Sigmoid colon (tissue), 7 donors: ENCODE measurements at places on chromosomes 6 and 20.

DNA sequence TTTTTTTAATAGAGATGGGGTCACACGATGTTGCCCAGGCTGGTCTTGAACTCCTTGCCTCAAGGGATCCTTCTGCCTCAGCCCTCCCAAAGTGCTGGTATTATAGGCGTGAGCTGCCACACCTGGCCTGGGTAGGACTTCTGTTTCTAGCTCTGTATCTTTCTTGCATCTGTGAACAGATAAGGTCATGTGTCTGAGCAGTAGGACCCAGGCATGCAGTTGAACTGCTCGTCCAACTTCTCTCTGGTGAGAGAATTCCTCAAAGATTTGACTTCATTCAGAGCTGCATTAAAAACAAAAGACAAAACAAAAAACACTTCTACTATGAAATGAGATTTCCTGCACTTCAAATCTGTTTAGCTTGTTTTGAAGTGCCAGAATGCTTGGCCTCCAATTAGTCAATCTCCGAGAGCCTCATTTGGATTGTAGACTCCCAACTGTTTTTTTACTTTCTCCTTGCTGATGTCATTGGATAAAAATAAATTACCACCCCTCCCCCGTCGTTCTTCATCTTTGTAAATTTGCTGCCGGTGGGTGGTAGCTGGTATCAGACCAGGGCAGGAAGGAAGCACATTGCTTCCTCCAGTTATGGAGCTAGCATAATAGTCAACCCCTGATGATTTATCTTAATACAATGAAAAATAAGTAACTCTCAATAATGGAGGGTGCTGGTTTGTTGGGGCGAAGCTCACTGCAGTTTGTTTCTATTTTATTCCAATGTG, 17.6 kb downstream of the CD109 start:
- no peak for DNase-seq

- DNase-seq: no peak
Measured at GRCh38 chr20:26216025-26216424, 519.4 kb upstream of the ZNF337 start.

DNA sequence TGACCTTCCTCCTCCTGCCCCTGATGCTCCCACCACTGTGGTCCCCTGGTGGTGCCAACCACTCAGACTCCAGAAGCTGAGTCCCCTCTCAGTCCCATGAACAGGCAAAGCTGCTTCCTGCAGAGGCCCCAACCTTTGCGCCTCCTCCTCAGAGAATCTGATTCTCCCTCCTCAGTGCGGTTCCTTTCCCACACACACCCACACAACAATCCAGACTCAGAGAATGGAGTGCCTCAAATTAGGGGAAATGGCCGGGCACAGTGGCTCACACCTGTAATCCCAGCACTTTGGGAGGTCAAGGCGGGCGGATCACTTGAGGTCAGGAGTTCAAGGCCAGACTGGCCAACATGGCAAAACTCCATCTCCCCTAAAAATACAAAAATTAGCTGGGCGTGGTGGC, 23.0 kb downstream of the RIPOR3 start:
- no peak for DNase-seq

DNA sequence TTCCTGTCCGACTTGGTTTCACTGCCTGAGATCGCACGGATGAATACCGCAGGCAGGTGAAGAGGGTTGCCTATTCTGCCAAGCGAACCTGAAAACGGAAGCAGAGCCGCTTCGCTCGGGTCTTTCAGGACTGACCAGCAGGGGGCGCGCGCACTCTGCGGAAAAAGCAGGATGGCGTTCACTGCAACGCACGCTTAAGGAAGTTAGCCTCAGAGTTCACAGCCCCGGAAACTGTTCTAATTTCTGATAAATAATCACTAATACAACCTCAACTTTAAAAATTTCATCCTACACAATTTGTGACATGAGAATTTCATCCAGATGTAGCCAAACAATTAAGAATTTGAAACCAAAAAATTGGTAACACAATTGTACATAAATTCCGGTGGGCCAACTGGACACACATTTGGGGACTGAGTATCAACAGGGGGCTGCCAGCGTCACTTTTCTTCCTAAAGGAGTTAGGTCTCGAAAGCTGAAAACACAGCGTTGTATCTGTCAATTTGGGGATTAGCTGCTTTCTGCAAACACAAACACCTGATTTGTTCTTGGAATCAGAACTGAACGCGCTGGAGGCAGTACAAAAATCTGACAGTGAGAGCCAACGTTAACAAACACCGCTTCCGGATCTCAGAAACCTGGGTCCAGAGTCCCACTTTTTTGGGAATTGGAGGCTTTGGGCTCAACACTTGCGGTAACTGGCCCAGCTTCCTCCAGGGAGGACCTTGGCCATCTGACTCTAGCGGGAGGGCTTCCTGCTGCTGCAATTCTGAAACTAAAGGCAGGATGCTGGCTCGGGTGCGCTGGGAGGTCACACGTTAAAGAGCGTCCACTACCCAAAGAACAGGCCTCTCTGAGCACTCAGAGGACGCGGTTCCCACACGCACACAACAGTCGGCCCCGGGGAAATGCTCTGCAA, 8.8 kb downstream of the PXDC1 start:
- DNase-seq: peak; percentile 92

GRCh38 chr6:85580878-85581267, 12.8 kb downstream of the SNX14 start:
- no peak for DNase-seq

DNA sequence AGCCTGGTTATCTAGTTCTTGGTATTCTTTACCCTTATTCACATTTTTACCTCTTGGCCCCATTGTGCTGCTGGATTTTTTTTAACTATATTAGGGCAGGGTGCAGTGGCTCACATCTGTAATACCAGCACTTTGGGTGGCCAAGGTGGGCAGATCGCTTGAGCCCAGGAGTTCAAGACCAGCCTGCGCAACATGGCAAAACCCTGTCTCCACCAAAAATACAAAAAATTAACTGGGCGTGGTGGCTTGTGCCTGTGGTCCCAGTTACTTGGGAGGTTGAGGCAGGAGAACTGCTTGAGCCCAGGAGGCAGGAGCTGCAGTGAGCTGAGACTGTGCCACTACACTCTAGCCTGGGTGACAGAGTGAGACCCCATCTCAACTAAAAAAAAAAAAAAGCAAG, 12.2 kb upstream of the TAF8 start:
- DNase-seq: no peak

DNA sequence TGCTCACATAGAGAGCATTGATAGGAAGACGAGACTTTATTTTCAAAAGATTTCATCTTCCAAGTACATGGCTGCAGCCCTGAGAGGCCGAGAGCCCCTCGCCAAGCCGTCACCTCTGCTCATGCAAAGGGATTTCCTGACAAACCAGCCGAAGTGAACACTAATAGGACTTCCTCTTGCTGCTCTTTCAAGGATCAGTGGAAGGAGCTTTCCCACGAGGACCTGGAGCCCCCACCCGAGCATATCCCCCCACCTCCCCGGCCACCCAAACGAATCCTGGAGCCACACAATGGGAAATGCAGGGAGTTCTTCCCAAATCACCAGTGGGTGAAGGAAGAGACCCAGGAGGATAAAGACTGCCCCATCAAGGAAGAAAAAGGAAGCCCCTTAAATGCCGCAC, 69.3 kb downstream of the PTPN1 start:
- DNase-seq: peak; percentile 51

- DNase-seq: no peak
Measured at GRCh38 chr6:158756977-158757752, 62.0 kb downstream of the EZR start.

DNA sequence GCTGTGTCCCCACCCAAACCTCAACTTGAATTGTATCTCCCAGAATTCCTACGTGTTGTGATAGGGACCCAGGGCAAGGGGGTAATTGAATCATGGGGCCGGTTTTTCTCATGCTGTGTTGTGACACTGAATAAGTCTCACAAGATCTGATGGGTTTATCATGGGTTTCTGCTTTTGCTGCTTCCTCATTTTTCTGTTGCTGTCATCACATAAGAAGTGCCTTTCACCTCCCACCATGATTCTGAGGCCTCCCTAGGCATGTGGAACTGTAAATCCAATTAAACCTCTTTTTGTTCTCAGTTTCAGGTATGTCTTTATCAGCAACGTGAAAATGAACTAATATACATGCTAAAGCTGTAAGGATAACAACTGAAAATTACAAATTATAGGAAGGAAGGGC, 88.3 kb downstream of the CDYL start:
- no peak for DNase-seq

GRCh38 chr6:145275019-145275418, 460.3 kb downstream of the EPM2A start:
- no peak for DNase-seq

GRCh38 chr6:145480024-145480423, 255.3 kb downstream of the EPM2A start:
- DNase-seq: no peak

- DNase-seq: peak; percentile 62
Measured at GRCh38 chr20:49888212-49889000, 26.9 kb downstream of the SPATA2 start.

GRCh38 chr6:106773996-106774629, 144.7 kb downstream of the QRSL1 start:
- DNase-seq: no peak

DNA sequence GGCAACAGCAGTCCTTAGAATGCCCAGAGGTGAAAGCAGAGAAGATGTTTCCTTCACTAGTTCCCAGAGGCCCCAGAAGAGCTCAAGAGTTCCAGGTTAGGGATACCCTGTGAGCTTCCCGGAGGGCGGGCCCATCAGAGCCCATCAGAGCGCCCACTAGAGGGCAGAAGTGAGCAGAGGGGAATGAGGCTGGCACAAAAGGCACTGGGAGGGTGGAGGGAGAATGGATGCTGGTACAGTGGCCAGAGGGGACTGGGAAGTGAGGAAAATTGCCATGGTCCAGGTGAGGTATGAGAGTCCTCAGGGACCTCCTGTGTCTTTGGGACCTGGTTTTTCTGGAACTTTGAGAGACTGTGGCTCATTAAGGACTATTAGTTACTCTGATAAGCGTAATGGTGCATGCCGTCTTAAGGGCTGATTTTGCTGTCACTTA, 57.3 kb downstream of the LINC00237 start:
- no peak for DNase-seq

GRCh38 chr20:51402201-51402600, 140.3 kb downstream of the NFATC2 start:
- DNase-seq: no peak

- DNase-seq: no peak
Measured at GRCh38 chr6:161355696-161356095, 81.8 kb upstream of the AGPAT4 start.

DNA sequence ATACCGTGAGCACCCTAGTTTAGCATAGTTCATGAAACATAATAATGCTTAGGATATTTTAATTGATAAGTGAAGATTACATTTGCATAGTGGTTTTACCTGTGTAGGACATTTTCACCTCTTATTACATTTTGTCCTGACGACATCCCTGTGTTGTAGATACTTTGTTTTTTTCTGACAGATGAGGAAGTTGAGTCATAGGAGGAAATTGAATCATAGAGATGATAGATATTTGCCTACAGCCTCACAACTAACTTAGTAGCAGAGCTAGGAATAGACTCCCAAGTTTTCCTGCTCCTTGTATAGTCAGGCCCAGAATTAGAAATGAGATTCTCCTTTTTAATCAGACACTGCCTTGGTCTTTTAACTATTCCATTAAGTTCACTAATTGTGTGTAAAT, 100.5 kb upstream of the SUPT3H start:
- DNase-seq: no peak

DNA sequence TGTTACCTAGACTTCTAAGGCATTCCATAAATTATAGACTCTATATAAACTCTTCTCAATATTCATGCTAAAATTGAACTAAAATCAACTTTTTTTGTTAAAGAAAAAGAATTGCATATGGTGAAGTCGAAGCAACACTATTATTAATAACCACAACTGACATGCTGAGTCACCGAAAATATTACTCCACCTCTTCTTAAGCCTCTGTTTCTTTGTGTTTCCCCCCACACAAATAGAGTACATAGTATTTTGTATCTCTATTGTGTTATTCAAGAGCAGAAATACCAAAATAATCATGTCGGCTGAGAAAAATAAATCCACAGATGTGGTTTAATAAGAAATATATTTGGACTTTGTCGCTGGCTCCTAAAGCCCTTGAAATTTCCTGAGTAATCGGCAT, 23.8 kb downstream of the TFB1M start:
- DNase-seq: no peak

- no peak for DNase-seq
Measured at GRCh38 chr6:75108333-75108974, 97.4 kb downstream of the COL12A1 start.

- DNase-seq: no peak
Measured at GRCh38 chr6:139982652-139983295, 608.3 kb upstream of the CITED2 start.

DNA sequence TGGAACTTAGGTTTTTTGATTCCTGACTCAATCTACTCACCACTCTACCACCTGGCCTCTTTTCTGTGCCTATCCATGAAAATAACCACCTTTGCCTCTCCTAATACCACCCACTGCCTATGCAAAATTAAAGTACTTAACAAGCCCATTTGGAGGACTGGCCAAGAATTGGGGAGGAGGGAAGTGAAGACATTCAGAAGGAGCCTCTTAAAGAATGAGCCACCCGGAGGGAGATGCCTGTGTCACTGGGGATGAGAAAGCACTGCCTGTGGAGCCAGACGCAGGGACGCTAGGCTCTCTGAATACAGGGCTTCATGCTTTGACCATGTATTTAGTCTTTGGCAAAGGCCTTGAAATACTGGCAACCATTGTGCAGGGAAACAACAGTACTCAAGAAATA, 40.0 kb upstream of the MRPS10 start:
- DNase-seq: no peak

DNA sequence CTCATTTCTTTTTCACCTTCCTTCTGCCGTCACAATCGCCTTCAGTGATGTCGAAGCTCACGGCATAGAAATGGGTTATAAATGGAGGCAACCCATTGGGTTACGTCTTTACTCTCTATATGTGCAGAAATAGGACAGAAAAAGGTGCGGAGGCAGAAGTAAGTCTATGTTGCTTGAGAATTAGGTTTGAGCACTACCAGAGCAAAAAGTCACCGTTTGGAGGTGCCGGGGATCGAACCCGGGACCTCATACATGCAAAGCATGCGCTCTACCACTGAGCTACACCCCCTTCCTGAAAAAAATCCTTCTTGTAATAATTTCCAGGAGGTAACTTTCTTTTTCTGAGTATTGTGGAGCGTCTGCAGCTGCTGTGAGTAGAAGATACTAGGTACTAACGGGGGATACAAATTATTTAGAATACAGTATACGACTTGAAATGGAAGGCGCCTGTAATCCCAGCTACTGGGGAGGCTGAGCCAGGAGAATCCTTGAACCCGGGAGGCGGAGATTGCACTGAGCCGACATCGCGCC, 134.2 kb downstream of the TRIM27 start:
- no peak for DNase-seq

- no peak for DNase-seq
Measured at GRCh38 chr20:237489-237888, 10.4 kb downstream of the DEFB129 start.

DNA sequence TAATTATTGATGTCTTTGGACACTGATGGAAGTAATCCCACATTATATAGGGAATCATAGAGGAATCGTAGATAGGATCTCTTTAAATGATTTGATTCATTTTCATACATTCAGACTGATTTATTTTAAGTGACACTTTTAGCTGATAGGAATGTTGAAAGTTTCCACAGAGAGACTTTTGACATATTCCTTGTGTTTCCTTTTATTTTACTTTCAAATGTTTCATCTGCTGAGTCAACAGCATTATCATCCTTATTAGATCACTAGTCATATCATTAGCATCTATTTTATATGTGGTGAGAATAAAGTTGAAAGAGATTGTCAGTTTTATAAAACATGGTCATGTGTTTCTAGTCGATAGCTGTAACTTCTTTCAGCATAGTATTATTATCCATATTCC, 13.4 kb downstream of the DCBLD1 start:
- no peak for DNase-seq

- peak; percentile 61 for DNase-seq
Measured at GRCh38 chr6:158016571-158017383, 35.1 kb downstream of the SYNJ2 start.

GRCh38 chr6:99064834-99065233, 117.1 kb upstream of the FBXL4 start:
- DNase-seq: no peak
